ENCODE measurements at places on chromosomes 16 and 17. TPM values are rescaled to one million over a fixed set of nuclear protein-coding genes. Genes with fewer than 3 reads are reported as not detected.
A peak's percentile ranks its signal among the peaks of the same experiment; 100 is the strongest.

GRCh38 chr16:79484237-79484636 lies 116.3 kb downstream of the MAF start:
- DNase-seq: no peak
- H3K4me1 ChIP-seq: no peaks in the 10 kb centered on the region
- no peak overlapping the region for H3K27ac ChIP-seq
- no peaks in the 10 kb centered on the region for H3K27me3 ChIP-seq
- no peaks in the 10 kb centered on the region for H3K36me3 ChIP-seq
- H3K4me3 ChIP-seq: no peak overlapping the region

- peaks cover 4% of the 10 kb centered on the region for H3K36me3 ChIP-seq
- peaks cover 21% of the 10 kb centered on the region for H3K4me1 ChIP-seq
- peak overlapping the region; percentile 60 for H3K4me3 ChIP-seq
- no peak for DNase-seq
- no peak overlapping the region for H3K27ac ChIP-seq
These were observed 470.1 kb downstream of the SOX9 start for GRCh38 chr17:72590882-72591281.

DNA sequence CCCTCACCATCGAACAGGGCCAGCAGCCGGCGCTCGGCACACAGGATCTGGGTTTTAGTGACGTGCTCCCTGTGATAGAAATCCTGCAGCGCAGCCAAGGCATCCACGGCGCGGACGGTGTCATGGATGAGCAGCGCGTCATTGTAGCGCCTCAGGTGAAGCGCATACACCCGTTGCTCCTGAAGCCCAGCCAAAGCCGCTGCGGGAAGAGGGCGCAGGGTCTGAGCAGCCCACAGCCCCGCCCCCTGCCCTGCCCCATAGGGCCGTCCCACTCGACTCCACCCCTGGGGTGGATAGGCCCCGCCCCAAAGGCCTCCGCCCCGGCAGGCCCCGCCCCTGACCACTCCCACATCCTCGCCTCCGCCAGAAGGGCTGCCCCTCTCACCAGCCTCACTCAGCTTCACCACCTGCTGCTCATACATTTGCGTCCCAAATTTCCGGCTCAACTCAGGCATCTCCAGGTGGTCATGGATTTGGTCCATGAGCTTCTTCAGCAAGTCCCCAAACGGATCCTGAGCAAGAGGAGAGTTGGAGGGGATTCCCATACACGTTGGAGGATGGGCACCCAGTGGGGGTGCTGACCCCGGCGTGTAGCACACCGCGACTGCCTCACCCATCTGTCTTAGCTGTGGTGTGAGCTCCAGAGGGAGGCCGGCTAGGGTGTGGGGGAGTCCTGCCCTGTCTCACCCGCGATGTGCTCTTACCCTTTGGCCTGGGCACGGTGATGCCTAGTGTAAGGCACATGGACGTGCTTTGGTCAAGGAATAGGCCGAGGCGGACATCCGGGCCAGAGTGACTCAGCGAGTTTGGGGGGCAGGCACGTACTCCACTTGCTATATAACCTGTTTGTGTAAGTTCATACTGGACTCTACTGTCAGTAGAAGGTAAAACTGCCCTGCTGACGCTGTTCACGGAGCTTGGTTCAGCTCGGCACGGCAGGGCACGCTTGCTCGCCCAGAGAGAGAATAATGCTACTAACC lies 4.6 kb downstream of the DHX58 start:
- H3K4me1 ChIP-seq: peaks cover 15% of the 10 kb centered on the region
- no peaks in the 10 kb centered on the region for H3K27me3 ChIP-seq

DNA sequence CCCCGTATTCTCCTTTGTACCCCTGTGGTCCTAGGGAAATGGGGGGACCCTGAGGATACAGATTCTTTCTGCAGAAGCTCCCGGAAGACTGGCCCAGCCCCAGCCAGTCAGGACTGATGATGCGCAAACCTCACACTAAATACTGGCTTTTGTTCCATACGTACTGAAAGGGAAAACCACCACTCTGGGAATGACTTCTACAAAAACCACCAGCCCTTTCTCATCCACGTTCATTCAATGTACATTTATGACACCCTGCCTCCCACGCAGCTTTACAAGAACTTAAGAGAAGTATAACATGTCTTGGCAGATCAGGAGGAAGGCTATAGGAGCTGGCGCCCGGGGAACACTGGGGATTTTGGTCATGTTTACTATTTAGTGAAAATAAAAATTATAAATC lies 70.6 kb downstream of the MARCHF10 start:
- H3K27ac ChIP-seq: no peak overlapping the region
- no peaks in the 10 kb centered on the region for H3K4me1 ChIP-seq
- no peak for DNase-seq
- no peaks in the 10 kb centered on the region for H3K36me3 ChIP-seq
- H3K27me3 ChIP-seq: no peaks in the 10 kb centered on the region

DNA sequence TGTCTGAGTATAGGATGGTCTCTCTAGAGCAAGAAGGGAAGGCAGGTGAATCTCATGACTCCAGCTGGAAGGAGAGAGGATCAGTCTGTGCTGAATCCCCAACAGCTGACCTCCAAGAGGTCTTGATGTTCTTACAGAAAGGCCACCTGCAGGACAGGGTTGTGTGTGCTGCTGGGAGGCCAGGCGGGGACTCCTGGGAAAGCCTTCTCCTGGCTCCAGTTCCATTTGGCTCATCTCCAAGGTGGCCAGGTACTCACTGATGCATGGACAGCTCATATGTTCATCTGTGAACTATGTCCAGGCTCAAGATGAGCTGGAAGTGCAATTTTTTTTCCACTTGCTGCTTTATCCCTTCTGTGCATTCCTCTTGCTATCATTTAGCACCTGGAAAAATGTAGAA lies 730.2 kb upstream of the RBFOX1 start:
- no peaks in the 10 kb centered on the region for H3K4me1 ChIP-seq

Gene MYH8
- total RNA-seq: not detected

- H3K27me3 ChIP-seq: no peaks in the 10 kb centered on the region
- no peaks in the 10 kb centered on the region for H3K4me1 ChIP-seq
- H3K27ac ChIP-seq: no peak overlapping the region
These were observed 420.4 kb downstream of the GRIN2A start for GRCh38 chr16:9761870-9762269.

Gene KPNB1
- 681 TPM for total RNA-seq

- peaks cover 5% of the 10 kb centered on the region for H3K4me1 ChIP-seq
- peaks cover 49% of the 10 kb centered on the region for H3K36me3 ChIP-seq
- H3K4me3 ChIP-seq: no peak overlapping the region
- peak; percentile 56 for DNase-seq
These were observed 18.6 kb downstream of the COG7 start for GRCh38 chr16:23434380-23434779.

Gene CDH13
- total RNA-seq: 60.7 TPM

DNA sequence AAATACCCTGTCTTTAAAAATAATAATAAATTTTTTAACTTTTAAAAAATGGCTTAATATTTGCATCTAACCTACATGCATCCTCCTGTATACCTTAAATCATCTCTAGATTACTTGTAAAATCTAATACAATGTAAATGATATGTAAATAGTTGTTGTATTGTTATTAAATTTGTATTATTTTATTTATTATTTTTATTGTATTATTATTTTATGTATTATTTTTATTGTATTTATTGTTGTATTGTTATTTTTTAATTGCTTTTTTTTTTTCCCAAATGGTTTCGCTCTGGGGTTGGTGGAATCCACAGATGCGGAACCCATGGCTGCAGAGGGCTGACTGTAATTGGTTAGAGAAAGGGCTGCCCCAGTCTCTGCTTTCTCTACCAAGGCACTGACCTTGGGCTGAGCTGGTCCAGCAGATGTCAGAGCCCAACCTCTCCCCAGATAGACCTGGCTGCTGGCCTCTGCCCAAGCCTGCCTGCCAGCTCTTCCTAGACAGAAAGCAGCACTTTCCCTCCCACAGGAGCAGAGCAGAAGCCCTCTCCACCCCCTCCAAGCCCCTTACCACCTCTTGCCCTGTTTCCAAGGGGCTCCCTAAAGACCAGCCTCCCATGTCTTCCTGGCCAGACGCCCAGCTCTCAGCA lies 183.8 kb downstream of the GSG1L start:
- H3K4me3 ChIP-seq: no peak overlapping the region
- DNase-seq: no peak
- no peaks in the 10 kb centered on the region for H3K36me3 ChIP-seq
- no peak overlapping the region for H3K27ac ChIP-seq
- H3K27me3 ChIP-seq: no peaks in the 10 kb centered on the region
- no peaks in the 10 kb centered on the region for H3K4me1 ChIP-seq

GRCh38 chr17:50049636-50050035 lies 6.3 kb upstream of the ITGA3 start:
- peaks cover 85% of the 10 kb centered on the region for H3K4me1 ChIP-seq
- no peaks in the 10 kb centered on the region for H3K36me3 ChIP-seq
- no peaks in the 10 kb centered on the region for H3K27me3 ChIP-seq
- H3K4me3 ChIP-seq: no peak overlapping the region
- H3K27ac ChIP-seq: peak overlapping the region; percentile 65

DNA sequence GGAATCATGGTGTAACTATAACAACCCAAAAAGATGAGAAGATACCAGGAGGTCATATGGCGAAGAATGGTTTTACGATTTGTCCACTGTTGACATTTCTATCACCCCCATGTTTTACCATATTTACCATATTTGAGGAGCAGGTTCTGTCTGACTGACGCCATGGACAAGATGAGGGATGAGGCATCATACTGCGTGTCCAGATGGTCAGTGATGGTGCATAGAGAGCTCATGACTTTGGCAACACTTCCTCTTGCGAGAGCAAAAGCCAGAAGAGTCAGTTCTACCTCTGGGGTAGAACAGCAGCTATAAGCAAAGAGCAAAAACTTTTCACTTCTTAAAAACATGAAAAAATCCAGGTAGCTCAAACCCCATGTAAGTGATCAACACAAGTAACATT lies 38.3 kb downstream of the ZZEF1 start:
- H3K27me3 ChIP-seq: no peaks in the 10 kb centered on the region
- no peak for DNase-seq

GRCh38 chr17:78418326-78419026 lies 40.0 kb downstream of the PGS1 start:
- no peak overlapping the region for H3K27ac ChIP-seq
- H3K4me1 ChIP-seq: peaks cover 52% of the 10 kb centered on the region
- peaks cover 87% of the 10 kb centered on the region for H3K36me3 ChIP-seq
- no peak for DNase-seq
- no peak overlapping the region for H3K4me3 ChIP-seq

DNA sequence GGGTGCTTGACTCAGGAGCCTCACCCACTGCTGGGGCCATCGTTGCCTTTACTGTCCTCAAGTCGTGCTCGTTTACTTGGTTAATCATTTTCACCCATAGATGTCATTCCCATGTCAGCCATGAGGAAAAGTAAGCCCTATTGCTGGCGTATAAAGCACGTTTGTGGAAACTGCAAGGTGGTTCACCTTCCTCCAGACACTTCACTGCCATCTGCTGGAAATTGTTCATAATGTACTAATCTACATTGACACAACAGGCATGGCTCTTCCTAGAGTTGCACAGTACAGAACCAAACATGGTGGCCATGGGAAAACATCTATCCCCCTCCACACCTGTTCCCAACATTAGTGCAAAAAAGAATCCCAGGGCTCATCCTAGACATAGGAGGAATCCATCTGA lies 116.6 kb downstream of the ZNF18 start:
- no peaks in the 10 kb centered on the region for H3K36me3 ChIP-seq
- no peaks in the 10 kb centered on the region for H3K27me3 ChIP-seq
- no peak overlapping the region for H3K4me3 ChIP-seq
- no peaks in the 10 kb centered on the region for H3K4me1 ChIP-seq

- no peaks in the 10 kb centered on the region for H3K27me3 ChIP-seq
- peaks cover 27% of the 10 kb centered on the region for H3K4me1 ChIP-seq
- H3K27ac ChIP-seq: no peak overlapping the region
- no peaks in the 10 kb centered on the region for H3K36me3 ChIP-seq
These were observed 58.0 kb downstream of the AIPL1 start for GRCh38 chr17:6376931-6377361.

DNA sequence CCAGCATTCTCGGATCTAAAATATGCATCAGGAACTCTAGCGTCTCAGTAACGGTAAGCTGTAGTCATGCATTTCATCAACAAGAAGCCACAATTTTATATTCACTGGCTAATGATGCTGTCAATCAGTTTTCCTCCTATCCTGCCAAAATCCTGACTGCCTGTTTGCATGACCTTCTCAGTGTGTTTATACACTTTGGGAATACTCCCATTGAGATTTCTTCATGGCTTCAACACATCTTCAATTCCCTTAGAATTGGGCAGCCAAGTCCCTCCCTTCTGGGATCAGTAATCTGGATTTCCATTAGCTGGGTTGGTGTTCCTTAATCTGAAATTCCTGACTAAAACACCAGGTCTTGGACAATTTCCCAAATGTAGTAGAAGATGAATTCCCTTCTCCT lies 348.9 kb upstream of the DYNLRB2 start:
- no peak for DNase-seq
- H3K4me1 ChIP-seq: peaks cover 23% of the 10 kb centered on the region
- no peaks in the 10 kb centered on the region for H3K27me3 ChIP-seq
- no peak overlapping the region for H3K27ac ChIP-seq

Gene PRSS21
- not detected for total RNA-seq

DNA sequence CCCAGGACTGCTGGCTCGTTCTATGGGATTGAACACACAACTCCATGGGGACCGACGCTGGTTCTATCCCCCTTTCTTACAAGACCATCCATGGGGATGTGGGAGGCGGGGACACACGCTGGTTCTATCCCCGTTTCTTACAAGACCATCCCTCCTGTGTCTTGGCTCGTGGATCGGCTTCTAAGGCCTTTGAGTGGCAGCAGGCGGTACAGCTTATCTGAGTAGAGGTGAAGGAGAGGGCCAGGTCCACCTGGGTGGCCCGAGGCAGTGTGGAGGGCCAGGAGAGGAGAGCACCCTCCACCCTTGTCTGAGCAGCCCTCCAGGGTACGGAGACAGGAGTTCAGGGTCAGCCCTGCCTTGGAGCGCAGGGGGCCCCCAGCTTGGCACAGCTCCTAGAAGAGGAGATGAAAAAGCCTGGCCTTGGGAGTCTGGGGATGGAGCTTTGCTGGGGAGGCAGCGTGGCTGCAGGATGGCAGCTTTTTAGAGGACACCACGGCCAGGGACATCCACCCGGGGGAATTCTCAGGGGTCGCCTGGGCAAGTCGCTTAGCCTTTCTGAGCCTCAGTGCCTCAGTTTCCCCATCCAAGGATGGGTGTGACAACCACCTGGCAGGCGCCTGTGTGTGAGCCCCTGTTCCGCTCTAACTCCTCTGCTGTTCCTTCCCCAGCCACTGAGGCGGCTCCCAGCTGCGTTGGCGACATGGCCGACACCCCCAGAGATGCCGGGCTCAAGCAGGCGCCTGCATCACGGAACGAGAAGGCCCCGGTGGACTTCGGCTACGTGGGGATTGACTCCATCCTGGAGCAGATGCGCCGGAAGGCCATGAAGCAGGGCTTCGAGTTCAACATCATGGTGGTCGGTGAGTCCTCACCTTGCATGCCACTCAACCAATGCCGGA lies 341.0 kb downstream of the SEC14L1 start:
- no peaks in the 10 kb centered on the region for H3K27me3 ChIP-seq
- H3K36me3 ChIP-seq: peaks cover 39% of the 10 kb centered on the region
- H3K4me1 ChIP-seq: peaks cover 63% of the 10 kb centered on the region
- DNase-seq: no peak
- no peak overlapping the region for H3K4me3 ChIP-seq

GRCh38 chr17:21085707-21086106 lies 41.1 kb upstream of the DHRS7B start:
- H3K27me3 ChIP-seq: no peaks in the 10 kb centered on the region
- no peak overlapping the region for H3K4me3 ChIP-seq
- no peaks in the 10 kb centered on the region for H3K4me1 ChIP-seq
- no peak for DNase-seq

Measured in SJSA1 (cell line).